A172 (cell line): ENCODE measurements at places on chromosomes 12 and 14.
A peak's percentile ranks its signal among the peaks of the same experiment; 100 is the strongest.

DNA sequence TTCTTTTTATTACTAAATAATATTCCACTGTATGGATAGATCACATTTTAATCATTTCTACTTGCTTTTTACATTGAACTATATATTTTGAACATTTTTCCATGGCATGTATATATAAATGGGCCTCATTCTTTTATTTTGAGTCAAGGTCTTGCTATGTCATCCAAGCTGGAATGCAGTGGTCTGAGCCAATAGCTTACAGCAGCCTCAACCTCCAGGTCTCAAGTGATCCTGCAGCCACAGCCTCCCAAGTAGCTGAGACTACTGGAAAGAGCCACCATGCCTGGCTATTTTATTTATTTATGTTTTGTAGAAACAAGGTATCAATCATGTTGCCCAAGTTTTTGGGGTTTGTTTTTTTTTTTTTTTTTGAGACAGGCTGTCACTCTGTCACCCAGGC is 7.6 kb downstream of the FCF1 start:
- no peak for DNase-seq

GRCh38 chr12:9851927-9852326 is 17.2 kb downstream of the CLEC2B start:
- DNase-seq = no peak

DNA sequence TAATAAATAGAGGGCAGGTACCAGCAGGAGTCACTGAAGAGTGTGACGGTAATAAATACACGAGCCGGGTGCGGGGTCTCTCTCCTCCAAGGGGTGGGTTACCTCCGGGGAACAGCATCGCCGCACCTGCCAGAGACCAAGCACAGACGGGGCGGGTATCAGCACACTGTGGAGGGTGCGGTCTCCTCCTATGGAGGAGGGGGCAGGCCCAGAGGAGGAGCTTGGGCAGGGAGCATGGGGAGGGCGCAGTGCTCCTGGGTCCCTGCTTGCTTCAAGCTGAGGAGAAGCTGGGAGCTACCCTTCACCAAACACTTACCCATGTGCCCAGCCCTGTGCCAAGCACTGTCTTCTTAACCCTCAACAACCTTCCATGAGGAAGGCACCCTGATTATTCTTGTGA is 12.8 kb downstream of the PGF start:
- DNase-seq = no peak

- DNase-seq = no peak
Observed at GRCh38 chr14:24274101-24274543, 2.7 kb upstream of the RABGGTA start.

DNA sequence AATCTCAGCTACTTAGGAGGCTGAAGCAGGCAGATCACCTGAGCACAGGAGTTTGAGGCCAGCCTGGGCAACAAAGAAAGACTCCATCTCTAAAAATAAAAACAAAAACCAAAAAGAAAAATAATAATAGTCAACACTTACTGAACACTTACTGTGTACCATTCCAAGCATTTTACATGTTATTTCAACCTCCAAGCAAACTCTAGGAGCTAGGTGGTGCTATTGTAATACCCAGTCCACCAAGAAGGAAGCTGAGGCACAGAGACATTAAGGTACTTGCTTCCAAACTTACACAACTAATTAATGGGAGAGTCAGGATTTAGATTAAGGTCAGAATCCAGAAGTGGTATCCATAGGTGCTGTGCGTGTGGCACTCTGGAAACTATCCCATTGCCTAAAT is 13.7 kb upstream of the OR6J1 start:
- DNase-seq = no peak

DNA sequence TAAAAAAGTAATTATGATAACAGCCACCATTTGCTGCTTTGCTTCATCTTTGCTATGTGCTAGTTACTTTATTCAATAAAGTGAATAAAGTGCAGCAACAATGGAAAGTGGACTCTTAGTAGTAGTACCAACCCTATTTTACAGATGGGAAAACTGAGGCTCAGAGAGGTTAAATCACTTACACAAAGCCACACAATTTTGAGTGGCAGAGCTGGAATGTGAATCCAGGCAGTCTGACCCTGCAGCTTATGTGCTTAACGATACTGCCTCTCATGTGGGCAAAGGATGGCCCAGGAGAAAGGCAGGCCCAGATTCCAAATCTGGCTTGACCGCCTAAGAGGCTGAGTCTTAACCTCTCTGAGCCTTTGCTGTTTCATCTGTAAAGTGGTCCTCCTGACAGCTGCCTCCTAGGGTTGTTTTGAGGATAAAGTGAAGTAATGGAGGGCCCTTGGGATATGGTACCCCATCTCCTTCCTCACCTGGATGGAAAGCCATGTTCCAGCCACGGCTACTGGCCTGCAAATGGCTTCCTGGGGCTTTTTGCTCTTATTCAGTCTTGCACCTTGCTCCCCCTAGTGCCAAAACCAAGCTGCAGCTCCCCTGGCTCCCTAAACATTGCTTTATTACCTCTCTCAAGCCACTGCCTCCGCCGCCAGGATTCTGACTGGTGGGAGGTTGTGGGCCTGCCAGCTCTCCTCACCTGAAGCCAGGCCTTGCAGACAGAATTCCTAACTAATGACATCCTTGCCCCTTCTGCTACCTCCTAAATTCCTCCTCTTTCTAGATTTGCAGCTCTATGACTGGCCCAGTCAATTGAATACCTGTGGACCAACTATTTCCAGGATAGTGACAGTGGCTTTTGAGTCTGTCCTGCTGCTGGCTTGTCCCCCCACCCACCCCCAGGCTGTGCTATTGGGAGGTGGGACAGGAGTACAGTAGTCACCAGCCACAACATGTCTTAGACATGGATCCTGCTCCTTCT is 283.3 kb upstream of the PWP1 start:
- peak; percentile 71 for DNase-seq

GRCh38 chr12:90940872-90941499 is 14.0 kb downstream of the CCER1 start:
- peak; percentile 31 for DNase-seq

DNA sequence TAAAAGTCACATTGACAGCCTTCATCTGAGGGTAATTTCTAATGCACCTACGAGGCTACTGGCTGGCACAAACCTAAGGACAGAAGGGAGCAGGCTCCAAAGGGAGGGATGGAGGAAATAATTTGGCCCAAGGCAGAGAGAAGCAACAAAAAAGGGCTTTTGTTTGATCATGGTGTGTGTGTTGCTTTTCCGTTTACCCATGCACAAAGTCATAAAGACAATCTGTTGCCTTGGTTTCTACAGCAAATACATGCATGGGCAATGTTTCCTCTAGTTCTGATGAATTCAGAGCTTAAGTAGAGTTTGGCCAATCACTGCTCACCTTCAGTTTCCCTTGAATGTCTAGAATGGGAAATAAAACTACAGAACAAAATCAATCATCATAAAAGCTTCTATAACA is 262.5 kb upstream of the CAND1 start:
- no peak for DNase-seq

GRCh38 chr14:104075530-104076151 is 9.9 kb upstream of the ASPG start:
- DNase-seq = no peak

- peak; percentile 87 for DNase-seq
Observed at GRCh38 chr12:106136263-106136662, 2.5 kb downstream of the NUAK1 start.
